Mucosa of descending colon (tissue), 3 donors: ENCODE measurements at places on chromosomes 11 and 22. TPM values are rescaled to one million over a fixed set of nuclear protein-coding genes. Genes with fewer than 3 reads are reported as not detected.

- peak; percentile 39 for DNase-seq
Observed at GRCh38 chr11:122202951-122203456, 87.0 kb upstream of the BLID start.

GRCh38 chr11:120577041-120577440 lies 65.5 kb downstream of the GRIK4 start:
- DNase-seq: no peak

The SLC29A2 gene
- total RNA-seq: 22.6 TPM

The FGF19 gene
- not detected for total RNA-seq

The EFCAB6 gene
- 1.7 TPM for total RNA-seq
